ENCODE measurements at places on chromosomes 6 and 20. TPM values are rescaled to one million over a fixed set of nuclear protein-coding genes. Genes with fewer than 3 reads are reported as not detected.

PRDM13 gene
- not detected for total RNA-seq

ADAM33 gene
- 0.04 TPM for total RNA-seq

PLCG1 gene
- total RNA-seq, result 40.4 TPM

SLC26A8 gene
- not detected for total RNA-seq

DEF6 gene
- 52.8 TPM for total RNA-seq

SDCBP2 gene
- total RNA-seq, result 11.3 TPM

BPIFB1 gene
- total RNA-seq, result not detected

RAMACL gene
- not detected for total RNA-seq

ARMC2 gene
- 1.8 TPM for total RNA-seq

PLAGL1 gene
- 0.62 TPM for total RNA-seq

HNF4A gene
- total RNA-seq, result not detected

COL21A1 gene
- 0.39 TPM for total RNA-seq
